NCI-H524 (cell line): ENCODE measurements at places on chromosomes 1 and 21.
A peak's percentile ranks its signal among the peaks of the same experiment; 100 is the strongest.

DNA sequence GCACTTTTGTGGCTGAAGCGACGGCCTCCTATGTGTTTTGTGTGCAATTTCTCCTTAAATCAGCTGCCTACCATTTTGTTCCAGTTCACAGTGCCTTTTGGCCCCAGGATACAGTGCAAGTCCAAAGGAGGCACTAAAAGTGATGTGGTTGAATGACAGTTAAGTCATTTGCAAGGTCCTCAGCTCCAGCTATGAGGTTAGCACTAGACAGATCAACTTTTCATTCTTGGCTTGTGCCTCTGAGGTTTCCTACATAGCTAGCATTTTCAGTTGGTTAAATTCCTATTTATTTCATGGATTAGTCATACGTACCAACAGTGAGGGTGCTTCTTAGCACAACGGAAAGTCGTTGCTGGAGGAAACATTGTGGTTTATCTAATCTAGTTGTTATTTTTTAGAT lies 59.3 kb upstream of the NTPCR start:
- no peak for DNase-seq

DNA sequence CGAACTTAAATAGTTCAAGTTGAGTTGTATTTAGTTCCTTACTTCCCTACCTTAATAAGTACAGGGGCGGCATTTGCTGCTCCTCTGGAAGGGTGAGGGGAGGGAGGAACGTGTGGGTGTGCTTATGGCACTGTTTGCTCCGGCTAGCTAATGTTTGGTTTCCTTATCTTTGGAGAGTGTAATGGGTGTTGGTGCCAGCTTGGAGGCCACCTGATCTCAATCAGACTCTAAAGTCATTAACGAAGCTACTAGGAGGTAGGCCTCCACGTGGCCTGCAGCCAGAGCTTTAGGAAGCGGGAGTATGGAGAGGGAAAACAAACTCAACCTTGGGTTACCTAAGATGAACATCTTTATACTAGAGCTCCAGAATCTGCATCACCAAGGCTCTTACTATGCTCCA lies 43.0 kb upstream of the RAP1A start:
- no peak for DNase-seq

DNA sequence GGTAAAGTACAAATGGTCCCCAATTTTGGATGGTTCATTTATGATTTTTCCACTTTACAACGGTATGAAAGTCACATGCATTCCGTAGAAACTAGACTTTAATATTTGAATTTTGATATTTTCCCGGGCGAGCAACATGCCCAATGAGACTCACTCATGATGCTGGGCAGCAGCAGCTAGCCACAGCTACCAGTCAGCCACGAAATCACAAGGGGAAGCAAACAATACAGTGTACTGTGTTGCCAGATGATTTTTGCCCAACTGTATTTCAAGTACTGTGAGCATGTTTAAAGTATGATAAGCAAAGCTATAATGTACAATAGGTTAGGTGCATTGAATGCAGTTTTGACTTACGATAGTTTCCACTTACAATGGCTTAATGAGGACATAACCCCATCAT lies 266.8 kb downstream of the VAV3 start:
- DNase-seq, result no peak

- no peak for DNase-seq
Measured at GRCh38 chr1:18015719-18016118, 91.9 kb upstream of the IGSF21 start.

DNA sequence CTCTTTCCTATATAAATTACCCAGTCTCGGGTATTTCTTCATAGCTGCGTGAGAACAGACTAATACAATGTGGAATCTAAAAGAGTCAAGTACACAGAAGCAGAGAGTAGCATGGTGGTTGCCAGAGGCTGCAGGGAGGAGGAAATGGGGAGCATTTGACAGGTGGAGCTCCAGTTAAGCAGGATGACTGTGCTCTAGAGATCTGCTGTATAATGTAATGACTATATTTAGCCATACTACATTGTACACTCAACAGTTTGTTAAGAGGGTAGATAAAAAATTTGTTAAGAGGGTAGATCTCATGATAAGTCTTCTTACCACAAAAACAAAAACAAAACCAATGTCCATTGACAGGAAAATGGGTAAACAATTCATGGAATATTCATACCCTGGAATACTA lies 82.1 kb downstream of the MT1HL1 start:
- DNase-seq, result no peak

DNA sequence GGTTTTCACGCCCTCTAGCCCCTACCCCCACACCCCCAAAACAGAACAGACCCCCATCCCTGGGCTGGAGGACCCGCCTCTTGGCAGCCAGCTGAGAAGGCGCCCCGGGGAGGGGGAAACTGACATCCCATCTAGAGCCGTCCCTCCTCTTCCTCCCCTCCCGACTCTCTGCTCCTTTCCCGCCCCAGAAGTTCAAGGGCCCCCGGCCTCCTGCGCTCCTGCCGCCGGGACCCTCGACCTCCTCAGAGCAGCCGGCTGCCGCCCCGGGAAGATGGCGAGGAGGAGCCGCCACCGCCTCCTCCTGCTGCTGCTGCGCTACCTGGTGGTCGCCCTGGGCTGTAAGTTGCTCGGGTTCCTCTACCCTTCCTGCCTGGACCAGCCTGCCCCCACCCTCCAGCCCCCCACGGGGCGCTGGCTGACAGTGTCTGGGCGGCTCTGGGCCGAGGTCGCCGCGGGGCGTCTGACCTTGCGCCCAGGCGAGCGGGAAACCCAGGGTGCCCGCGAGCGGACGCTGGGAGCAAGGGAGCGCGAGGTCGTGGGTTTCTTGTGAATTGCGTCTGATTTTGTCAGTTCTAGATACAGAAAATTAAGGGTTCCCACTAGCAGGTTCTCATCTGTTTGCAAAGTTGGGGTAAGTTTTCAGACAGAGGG lies 618 bp downstream of the JAM2 start:
- peak; percentile 52 for DNase-seq

- no peak for DNase-seq
Measured at GRCh38 chr1:245587435-245588115, 432.8 kb downstream of the KIF26B start.

DNA sequence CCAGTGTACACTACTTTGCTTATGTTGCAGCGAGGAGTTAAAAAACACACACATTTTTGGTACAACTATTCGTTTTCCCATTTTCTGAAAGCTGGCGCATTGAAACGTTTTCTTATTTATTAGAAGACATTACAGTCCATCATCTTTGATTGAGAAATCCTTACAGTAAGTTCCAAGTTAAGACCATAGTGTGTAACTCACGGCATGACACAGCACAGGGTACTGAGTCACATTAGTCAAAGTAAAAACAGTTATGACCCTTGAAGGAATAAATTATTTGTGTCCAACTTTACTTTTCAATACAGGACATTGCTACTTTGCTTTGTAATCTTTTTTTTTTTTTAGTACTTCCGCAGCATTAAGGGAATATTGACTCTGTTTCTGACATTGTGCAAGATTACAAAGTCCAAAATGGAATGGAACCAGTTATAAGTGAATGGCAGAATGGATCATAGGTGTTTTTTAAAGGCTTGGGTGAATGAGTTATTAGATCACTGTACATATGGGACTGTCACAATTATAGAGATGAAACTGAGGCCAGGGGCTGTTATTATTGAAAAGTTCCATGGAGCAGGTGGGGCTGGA lies 11.7 kb downstream of the PTGFRN start:
- no peak for DNase-seq

DNA sequence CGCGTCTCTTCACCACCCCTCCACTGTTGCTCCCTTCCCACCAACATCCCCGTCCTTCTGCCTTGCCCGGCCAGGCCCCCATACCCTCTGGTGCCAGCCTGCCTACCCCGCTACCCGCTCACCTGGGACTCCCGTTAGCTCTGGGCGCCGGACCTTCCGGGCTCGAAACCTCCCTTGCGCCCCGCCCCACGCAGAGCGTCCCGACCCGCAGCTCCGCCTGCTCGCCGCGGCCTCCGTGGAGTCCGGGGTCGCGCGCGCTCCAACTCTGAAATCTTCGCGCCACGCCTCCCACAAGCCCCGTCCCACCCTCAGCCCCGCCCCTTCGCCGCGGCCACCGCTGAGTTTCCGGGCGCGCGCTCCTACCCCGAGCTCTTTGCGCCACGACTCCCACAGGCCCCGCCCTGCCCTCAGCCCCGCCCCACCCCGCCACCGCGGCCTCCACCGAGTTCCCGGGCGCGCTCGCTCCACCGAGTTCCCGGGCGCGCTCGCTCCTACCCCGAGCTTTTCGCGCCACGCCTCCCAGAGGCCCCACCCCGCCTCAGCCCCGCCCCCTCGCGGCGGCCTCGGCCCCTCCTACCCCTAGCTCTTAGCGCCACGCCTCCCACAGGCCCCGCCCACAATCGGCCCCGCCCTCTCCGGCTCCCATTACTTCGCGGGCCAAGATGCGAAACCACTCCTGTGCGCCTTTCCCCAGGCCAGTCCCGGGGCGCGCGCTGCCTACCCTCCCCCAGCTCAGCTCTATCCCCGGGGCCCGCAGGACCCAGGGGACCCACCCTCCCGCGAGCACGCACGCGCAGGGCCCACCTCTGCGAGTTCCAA lies at the start of gene IFT25:
Gene IFT25, minus strand, starts transcription at position 267 of the 819 bp plus-strand sequence. CDS start 5,617 bp downstream, outside the sequence.
- DNase-seq, result peak; percentile 88

- no peak for DNase-seq
Measured at GRCh38 chr1:81582467-81582986, 218.2 kb upstream of the ADGRL2 start.

GRCh38 chr1:188615321-188615720 lies 1786.6 kb downstream of the PLA2G4A start:
- DNase-seq, result no peak

DNA sequence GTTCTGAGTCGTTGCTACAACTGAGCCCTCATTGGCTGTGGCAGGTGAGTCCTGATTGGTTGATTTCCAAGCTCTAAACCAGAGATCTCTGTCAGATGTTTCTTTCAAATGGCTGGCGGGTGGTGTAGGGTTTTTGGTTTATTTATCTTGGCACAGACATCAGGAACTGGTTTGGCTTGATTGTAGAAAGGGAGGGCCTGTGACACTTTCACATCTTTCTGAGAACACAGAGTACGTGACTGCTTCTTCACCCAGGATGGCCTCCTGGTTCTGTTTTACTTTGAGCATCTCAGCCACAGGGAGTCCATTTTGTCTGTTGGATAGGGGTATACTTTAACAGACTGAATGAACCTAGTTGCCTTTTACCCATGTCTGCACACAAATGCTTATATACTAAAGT lies 89.4 kb upstream of the GPR52 start:
- DNase-seq, result no peak

DNA sequence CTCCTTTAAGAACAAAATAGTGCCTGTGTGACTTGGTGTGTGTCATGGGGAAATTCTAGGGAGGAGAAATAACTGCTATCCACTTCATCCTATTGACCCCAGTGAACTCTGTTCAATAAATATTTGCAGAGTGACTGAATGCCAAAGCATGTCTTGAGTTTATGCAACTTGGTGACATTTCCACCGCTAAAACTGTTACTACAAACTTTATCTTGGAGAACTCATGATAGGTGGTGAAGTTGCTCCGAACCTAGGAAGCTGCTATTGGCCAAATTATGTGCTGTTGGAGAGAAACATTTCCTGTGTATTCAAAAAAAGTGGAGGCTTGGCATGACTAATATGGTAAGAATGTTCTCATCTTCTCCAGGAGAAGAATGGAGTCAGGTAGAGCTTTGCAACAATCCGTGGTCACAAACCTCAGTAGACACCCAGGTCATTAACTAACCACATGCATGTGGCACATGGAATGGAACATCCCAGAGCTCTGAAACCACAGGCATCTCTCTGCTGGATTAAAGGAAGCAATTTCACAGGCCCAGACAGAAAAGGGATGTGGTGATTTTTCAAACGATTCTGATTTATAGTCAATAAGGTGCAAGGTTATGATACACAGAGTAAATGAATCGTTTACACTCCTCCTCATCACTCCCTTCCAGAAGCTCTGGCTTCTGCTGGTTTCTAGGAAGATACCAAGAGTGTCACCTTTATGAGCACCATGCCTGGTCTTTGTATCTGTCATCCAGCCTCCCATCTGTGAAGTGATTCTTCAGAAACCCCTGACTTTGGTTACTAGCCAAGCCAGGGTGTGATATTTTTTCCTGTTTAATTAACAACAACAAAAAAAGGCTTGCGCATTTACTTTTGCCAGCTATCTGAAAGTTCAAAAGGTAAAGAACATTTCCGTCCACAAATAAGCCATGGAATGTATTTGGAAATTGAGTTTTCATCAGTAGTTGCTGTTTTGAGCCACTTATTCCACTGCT lies 361.1 kb downstream of the TGFB2 start:
- no peak for DNase-seq

DNA sequence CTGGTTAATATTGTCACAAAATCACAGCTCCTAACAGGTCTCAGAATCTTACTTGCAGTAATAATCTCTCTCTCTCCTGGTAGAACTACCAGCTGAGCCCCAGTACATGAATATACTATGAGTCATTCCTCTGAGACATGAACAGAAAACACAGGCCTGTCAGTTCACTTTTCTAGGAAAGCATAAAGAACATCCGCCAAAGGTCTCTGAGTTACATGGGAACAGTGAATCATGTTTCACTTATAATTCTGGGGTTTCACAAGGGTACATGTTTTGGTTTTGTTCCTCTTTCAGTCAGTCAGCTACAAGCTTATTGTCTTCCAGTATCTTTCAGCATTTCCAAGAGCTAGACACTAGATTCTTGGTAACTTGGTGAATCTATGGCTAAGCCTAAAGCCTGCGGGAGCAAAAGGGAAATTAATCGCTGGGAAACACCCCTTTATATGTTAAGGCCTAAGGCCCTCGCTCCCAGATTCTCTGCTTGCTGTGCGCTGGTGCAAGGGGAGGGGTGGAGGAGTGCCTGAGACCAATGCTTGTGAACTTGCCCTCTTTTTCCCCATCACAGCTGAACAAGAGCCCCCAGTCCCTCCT lies 31.7 kb downstream of the IFNGR2 start:
- DNase-seq, result no peak

DNA sequence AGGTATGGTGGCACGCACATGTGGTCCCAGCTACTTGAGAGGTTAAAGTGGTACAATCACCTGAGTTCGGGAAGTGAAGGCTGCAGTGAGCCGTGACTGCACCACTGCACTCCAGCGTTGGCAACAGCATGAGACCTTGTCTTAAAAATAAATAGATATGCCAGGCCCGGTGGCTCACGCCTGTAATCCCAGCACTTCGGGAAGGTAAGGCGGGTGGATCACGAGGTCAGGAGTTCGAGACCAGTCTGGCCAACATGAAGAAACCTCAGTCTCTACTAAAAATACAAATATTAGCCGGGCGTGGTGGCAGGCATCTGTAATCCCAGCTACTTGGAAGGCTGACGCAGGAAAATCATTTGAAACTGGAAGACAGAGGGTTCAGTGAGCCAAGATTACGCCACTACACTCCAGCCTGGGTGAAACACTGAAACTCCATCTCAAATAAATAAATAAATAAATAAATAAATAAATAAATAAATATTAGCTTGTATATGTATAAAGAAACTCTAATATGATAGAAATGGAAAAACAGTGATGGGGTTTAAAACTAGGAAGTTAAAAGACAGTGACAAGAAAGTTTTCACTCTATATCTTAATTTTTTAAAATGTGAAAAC lies 18.8 kb downstream of the GATAD2B start:
- DNase-seq, result peak; percentile 15
